Choroid plexus epithelial cell (primary cell): ENCODE measurements at places on chromosomes 5 and 9.

DNA sequence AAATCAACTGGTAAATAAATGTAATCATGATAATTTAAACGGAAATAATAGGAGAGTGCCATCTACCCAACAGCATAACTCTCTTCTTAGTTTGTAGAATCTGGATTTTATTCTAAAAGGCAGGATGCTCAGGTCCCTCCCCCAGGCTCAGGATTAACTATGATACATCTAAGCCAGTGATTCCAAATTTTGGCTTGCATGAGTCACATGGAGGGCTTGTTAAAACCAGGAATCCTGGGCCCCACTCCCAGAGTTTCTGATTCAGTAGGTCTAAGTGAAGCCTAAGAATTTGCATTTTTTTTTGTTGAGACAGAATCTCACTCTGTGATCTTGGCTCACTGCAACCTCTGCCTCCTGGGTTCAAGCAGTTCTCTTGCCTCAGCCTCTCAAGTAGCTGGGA is 62.3 kb upstream of the ZFR start:
- no peak for DNase-seq

GRCh38 chr5:73444499-73445438 is 3.8 kb downstream of the FOXD1 start:
- peak; percentile 54 for DNase-seq

DNA sequence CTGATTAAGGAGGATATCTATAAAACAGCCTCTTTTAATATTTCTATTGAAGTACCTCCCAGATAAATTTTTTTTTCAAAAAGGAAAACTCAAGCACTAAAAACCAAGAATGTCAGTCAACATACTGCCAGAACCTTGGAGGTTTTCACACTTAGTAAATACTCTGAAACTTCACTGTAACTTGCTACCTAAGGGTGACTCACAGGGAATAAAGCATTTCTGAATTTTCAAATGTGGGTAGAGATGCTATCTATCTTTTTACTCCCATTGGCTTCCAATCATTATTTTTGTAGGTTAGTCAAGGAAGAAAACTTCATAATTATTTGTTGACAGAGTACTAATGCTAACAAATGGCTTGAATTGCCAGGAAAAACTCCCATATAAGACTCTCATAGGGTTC is 46.1 kb downstream of the SLC25A46 start:
- peak; percentile 68 for DNase-seq

DNA sequence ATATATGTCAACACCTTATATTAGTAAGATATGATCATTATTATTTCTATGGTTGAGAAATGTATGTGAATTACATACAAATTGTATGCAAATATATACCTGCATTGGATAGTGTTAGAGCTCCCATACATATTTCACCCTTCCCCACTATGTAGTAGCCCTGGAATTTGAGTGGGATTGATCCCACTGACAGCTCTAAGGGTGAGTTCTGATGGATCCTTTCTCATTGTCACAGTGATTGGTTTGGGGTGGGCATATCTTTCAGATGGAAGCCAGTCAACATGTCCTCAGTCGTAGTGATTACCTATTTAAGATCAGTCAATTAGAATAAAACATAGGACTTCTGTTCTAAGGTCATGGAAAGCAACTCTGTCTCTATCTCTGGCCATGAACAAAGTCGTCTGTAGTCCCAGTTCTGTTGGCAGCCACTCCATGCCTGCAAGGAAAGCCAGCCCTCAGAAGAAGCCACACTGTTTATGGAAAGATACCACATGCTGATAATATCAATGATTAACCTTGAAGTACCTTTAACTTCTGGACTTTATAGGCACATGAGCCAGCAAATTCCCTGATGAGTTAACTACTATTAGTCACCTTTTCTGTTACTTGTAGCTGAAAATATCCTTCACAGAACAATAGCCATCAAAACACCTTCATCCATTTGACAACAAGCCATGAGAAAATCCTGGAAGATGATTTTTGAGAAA is 5.1 kb upstream of the CCDC192 start:
- DNase-seq = peak; percentile 42

DNA sequence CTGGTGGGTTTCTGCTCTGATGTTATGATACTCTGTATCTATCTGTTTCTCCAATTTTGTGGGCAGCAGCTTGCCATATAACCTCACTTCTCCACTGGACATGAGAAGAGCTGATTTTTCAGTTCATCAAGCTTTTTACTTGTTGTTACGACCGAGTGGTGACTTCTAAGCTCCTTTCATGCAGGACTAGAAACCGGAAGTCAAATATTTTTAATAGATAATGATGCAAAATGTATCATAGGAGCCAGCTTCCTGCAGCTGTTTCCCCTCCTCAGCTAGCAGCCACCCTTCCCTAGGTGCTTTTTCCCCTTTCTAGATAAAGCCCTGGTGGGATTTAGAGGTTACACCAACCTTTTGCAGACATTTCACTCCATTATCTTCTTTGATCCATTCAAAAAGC is 17.0 kb upstream of the ADAM19 start:
- no peak for DNase-seq

DNA sequence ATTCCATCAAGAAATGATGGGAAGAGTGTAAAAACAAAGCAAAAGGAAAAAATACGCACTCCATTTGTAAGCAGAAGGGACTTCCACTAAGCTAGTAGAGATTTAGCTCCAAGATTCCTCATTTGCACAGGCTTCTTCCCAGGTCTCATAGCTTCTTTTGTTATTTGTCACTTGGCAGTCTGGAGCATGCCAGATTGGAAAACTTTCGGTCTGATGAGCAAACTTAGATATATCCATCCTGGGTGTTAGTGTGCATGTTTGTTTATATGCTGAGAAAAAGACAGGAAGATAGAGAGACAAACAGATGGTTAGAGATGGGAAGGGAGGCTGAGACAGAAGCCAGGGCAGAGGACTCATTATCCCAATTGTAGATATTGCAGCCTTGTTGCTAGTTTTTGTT is 1644.5 kb upstream of the NUDT12 start:
- no peak for DNase-seq

DNA sequence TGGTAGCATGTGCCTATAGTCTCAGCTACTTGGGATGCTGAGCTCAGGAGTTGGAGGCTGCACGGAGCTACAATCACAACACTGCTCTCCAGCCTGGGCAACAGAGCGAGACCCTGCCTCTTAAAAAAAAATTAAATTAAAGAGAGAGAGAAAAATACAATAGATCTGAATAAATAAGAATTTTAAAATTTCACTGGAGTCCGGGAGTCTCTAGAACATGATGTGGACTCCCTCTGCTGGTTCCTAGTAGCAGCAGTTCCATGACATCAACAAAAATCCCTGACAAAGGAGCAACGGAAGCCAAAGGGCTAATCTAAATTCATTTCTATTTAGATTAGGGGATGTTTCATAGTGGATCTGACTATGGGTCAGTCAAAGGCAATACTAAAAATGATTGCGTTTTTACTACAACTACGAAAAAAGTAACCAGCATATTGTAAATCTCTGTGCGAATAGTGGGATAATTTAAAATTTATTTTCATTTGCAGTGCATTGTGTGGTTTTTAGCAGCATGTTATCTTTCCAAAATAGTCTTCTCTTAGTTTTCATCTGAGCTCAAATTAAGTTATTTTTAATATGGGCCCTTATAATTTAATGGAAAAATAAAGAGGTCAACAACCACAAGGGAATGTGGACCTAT is 6.7 kb downstream of the INIP start:
- DNase-seq = peak; percentile 76

DNA sequence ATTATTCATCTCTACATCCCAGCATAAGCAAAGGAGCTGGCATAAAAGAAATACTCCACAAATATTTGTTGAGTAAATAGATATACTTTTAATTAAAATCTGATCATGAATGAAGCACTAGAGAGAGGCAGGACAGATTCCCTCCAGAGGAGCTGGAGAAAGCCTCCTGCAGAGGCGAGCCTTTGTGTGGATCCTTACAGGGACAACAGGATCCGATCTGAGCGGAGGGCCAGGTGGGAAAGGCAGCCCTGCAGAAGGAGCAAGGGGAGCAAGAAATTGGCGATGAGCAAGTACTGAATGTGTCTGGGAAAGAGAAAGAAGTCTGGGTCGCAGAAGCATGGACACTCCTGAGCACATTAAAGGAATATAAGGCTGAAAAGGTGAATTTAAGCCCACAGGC is 69.4 kb downstream of the EBF1 start:
- DNase-seq = no peak

DNA sequence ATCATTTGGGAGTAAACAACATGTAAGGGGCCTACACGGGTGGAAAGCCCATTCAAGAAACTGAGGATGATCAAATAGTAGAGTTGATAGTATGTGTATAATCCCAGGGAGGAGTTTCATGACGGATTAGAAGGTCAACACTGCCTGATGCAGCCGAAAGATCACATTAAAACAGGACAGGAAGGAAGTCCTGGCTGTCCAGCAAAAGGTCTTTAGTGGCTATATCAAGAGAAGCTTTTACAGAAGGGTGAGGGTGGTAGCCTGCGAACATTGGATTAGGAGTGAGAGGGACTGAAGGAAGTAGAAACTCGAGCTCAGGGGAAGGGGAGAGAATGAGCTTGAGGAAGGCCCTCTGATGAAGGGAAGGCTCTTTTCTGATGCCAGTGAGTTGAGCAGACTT is 36.0 kb downstream of the DOCK8 start:
- DNase-seq = no peak

- no peak for DNase-seq
Measured at GRCh38 chr9:80890124-80890523, 799.2 kb downstream of the TLE1 start.

DNA sequence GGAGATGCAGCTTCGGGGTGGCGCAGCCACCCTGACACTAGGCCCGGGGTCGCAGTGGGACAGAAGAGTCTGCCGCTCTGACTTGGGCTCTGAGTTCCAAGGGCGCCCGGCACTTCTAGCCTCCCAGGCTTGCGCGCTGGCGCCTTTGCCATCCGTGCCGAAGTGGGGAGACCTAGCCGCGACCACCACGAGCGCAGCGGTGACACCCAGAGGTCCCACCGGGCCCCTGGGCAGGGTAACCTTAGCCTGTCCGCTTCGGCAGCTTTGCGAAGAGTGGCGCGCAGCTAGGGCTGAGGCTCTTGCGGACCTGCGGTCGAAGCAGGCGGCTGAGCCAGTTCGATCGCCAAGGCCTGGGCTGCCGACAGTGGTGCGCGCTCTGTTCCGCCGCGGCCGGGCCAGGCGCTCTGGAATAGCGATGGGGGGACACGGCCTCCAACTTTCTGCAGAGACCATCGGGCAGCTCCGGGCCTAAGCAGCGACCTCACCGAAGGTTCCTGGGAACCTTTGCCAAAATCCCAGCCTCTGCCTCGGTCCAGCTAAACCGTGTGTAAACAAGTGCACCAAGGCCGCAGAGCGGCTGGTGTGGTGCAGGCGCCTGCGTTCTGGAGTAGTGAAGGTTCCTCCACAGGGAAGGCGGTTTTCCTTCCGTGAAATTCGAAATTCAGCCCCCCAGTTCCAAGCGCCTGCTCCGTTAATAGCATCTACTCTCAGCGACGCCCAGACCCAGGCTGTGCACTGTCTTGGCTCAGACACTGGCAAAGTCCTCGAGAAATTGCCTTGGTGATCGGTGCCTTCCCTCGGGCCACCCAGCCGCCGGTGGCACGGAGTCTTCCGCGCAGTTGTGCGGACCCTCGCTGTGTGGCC is 7.4 kb downstream of the TLX3 start:
- no peak for DNase-seq

DNA sequence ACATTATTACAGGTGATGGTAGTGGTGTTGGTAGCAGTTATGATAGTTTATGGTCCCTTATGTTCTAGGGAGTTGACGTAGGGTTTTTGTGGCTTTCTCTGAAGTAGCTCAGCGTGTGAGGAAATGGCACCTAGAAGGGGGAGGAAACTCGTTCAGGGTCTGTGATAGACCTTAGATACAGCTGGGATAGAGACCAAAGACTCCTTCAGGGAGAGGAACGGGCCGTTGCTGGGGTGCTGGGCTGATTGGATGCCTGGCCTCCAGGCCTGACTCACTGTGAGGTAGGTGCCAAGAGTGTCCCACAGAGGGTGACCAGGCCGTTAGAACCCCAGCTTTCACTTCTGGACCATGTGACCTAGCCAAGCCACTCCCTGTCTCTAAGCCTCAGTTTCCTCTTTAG is 96.6 kb downstream of the DAB2IP start:
- DNase-seq = no peak

- no peak for DNase-seq
Measured at GRCh38 chr5:3376611-3377010, 219.0 kb upstream of the IRX1 start.

DNA sequence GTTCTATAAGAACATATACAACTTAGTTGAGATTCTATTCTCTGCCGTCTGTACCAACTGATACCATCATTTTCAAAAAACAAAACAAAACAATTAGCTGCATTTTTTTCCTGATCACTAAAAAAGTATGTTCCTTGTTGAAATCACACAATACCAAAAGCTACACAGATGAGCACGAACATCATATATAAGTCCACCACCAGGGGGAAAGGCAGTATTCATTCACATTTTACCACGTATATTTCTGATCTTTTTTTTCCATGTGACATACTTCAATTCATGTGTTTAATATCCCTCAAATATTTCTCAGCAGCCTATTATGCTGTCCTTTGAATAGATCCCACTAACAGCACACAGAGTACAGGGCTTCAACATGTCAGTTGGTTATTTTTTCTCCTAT is 40.6 kb downstream of the IRX2 start:
- peak; percentile 1 for DNase-seq

DNA sequence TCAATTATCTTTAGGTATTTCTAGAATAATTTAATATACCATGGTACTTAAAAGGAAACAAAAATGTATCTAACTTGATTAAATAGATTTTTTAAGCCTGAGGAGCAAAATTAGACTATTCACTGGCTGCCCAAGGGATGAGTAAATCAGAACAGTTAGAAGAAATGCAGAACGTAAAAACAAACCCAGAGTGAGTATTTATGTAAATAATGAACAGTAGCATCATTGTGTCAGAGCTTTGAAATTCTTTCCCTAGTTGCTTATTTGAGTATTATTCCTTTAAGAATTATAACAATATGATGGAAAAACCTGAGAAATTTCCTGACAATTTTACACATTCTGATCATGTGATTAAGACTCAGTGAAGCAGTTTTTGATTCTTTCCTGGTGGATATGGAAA is 200.9 kb downstream of the GDNF start:
- peak; percentile 13 for DNase-seq

GRCh38 chr5:10046676-10047075 is 203.0 kb downstream of the ATPSCKMT start:
- DNase-seq = no peak

DNA sequence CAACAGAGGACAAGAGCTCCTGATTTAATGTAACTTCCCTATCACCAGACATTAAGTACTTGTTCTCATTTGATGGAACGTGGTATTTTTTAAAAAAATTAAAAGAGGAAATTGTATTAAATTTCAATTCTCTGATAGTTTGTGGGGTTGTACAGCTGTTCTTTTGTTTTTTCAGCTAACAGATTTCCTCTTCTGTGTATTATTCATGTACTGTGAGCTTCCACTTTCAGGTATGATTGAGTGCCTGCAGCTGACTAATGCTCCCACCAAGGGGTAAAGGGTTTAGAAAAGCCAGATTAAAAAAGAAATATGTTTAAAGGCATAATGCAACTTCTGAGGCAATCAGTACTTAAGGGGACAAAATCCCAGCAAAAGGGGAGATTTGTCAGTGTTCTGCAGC is 117.7 kb upstream of the ACTBL2 start:
- peak; percentile 8 for DNase-seq

DNA sequence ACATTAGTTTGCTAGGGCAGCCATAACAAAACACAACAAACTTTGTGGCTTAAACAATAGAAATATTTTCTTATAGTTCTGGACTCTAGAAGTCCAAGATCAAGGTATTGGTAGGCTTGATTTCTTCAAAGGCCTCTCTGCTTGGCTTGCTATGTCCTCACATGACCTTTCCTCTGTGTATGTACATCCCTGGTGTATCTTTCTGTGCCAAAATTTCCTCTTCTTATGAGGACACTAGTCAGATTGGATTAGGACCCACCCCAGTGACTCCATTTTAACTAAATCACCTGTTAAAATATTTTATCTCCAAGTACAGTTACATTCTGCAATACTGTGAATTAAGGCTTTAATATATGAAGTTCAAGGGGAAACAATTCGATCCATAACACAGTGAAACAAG is 168.9 kb upstream of the CCNH start:
- no peak for DNase-seq
